ENCODE measurements at places on chromosomes 5 and 9. TPM values are rescaled to one million over a fixed set of nuclear protein-coding genes. Genes with fewer than 3 reads are reported as not detected.

Gene MACROH2A1
- 210 TPM for total RNA-seq

Gene TRIM7
- total RNA-seq: 40.3 TPM

Gene NRARP
- total RNA-seq: 4.3 TPM

Gene TAF1L
- not detected for total RNA-seq

Gene PCDHB13
- 0.05 TPM for total RNA-seq

Gene LHX3
- 0.08 TPM for total RNA-seq

Gene ZBED3
- total RNA-seq: 4.8 TPM

Gene ZNF367
- total RNA-seq: 5.6 TPM

Gene CCDC152
- total RNA-seq: not detected

Gene TLX3
- total RNA-seq: not detected

Gene CCDC192
- not detected for total RNA-seq

Gene ARHGEF28
- total RNA-seq: 11.5 TPM

Gene CDC20B
- 0.09 TPM for total RNA-seq

Gene PCDHAC2
- 4.4 TPM for total RNA-seq

Gene SLC34A3
- total RNA-seq: 0.28 TPM

Gene CDC25C
- 10.5 TPM for total RNA-seq

Gene ZNF883
- 0.84 TPM for total RNA-seq

Gene BNC2
- total RNA-seq: 4.1 TPM

Gene UTP15
- 19.1 TPM for total RNA-seq

Gene NRG2
- 2.0 TPM for total RNA-seq

Gene GFPT2
- 49.9 TPM for total RNA-seq

Gene ANKRD55
- 0.06 TPM for total RNA-seq

Gene PSD2
- total RNA-seq: not detected

Gene PRUNE2
- not detected for total RNA-seq

Gene TSLP
- total RNA-seq: not detected

Gene ACER2
- total RNA-seq: 3.1 TPM

Gene FCN2
- total RNA-seq: not detected

Gene CYSRT1
- total RNA-seq: 5.1 TPM

Gene EQTN
- 0.22 TPM for total RNA-seq

Gene DRD1
- 0.08 TPM for total RNA-seq

Gene TAF11L13
- total RNA-seq: not detected

Gene C5orf46
- total RNA-seq: not detected

Gene PRDM9
- not detected for total RNA-seq

Gene ZNF346
- 10.4 TPM for total RNA-seq

Gene SAXO1
- not detected for total RNA-seq

Gene FREM1
- total RNA-seq: not detected

Gene PRR7
- 31.0 TPM for total RNA-seq

Gene FOXD4L5
- not detected for total RNA-seq

Gene MARVELD2
- 2.4 TPM for total RNA-seq

Gene CCDC180
- total RNA-seq: 0.36 TPM

Gene PCDH1
- total RNA-seq: 3.7 TPM

Gene MAST4
- 2.0 TPM for total RNA-seq

Gene HSPB3
- total RNA-seq: not detected

Gene DNLZ
- 37.9 TPM for total RNA-seq

Gene UBTD2
- 12.8 TPM for total RNA-seq

Gene CYLC2
- total RNA-seq: not detected

Gene SPATA9
- total RNA-seq: 0.28 TPM

Data from A549 treated with Mapracorat at 1 μM for 4 hours (cell line).